Activated CD4-positive, alpha-beta T cell treated with anti-CD3 and anti-CD28 coated beads for 36 hours (primary cell): ENCODE measurements at places on chromosomes 3 and 15. TPM values are rescaled to one million over a fixed set of nuclear protein-coding genes. Genes with fewer than 3 reads are reported as not detected.

PSTPIP1 gene
- 125 TPM for total RNA-seq

KNG1 gene
- not detected for total RNA-seq

EPHB3 gene
- total RNA-seq = not detected

CPB1 gene
- not detected for total RNA-seq

ACKR4 gene
- 0.09 TPM for total RNA-seq

C3orf20 gene
- total RNA-seq = not detected

MST1 gene
- total RNA-seq = 8.7 TPM

CCR5 gene
- 0.14 TPM for total RNA-seq

CCK gene
- total RNA-seq = not detected

LIPC gene
- 0.30 TPM for total RNA-seq

- peaks cover 2% of the 10 kb centered on the region for H3K27me3 ChIP-seq
- H3K4me1 ChIP-seq = no peaks in the 10 kb centered on the region
- no peak for DNase-seq
- no peak overlapping the region for H3K27ac ChIP-seq
- no peak overlapping the region for H3K4me3 ChIP-seq
Observed at GRCh38 chr3:186653080-186653707, 12.6 kb upstream of the HRG start.

- no peaks in the 10 kb centered on the region for H3K36me3 ChIP-seq
- H3K4me1 ChIP-seq = peaks cover 18% of the 10 kb centered on the region
- no peak overlapping the region for H3K27ac ChIP-seq
- H3K27me3 ChIP-seq = no peaks in the 10 kb centered on the region
- H3K4me3 ChIP-seq = no peak overlapping the region
- DNase-seq = no peak
Observed at GRCh38 chr3:177928172-177928873, 607.9 kb upstream of the KCNMB2 start.

- no peak overlapping the region for H3K27ac ChIP-seq
- H3K27me3 ChIP-seq = no peaks in the 10 kb centered on the region
Observed at GRCh38 chr3:123553536-123553935, 31.3 kb downstream of the HACD2 start.

DNA sequence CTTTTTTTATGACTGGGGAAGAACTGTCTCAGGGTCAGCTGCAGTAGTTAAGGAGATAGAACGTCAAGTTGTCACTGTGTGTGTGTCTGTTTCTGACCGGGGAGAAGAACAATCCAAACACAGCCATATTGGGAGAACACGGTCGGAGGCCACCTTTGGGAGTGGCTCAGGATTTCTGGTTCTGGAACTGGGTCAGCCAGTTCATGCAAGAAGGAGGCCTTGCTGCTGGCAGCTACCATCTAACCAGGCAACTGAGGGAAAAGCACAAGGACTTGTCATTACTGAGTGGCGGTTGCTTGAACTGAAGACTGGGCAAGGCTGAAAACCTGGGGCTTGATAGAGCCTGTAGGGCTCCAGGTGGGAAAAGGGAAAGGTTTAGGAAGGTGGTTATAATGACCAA lies 24.6 kb downstream of the GLDN start:
- no peaks in the 10 kb centered on the region for H3K36me3 ChIP-seq
- no peak for DNase-seq
- no peak overlapping the region for H3K4me3 ChIP-seq

DNA sequence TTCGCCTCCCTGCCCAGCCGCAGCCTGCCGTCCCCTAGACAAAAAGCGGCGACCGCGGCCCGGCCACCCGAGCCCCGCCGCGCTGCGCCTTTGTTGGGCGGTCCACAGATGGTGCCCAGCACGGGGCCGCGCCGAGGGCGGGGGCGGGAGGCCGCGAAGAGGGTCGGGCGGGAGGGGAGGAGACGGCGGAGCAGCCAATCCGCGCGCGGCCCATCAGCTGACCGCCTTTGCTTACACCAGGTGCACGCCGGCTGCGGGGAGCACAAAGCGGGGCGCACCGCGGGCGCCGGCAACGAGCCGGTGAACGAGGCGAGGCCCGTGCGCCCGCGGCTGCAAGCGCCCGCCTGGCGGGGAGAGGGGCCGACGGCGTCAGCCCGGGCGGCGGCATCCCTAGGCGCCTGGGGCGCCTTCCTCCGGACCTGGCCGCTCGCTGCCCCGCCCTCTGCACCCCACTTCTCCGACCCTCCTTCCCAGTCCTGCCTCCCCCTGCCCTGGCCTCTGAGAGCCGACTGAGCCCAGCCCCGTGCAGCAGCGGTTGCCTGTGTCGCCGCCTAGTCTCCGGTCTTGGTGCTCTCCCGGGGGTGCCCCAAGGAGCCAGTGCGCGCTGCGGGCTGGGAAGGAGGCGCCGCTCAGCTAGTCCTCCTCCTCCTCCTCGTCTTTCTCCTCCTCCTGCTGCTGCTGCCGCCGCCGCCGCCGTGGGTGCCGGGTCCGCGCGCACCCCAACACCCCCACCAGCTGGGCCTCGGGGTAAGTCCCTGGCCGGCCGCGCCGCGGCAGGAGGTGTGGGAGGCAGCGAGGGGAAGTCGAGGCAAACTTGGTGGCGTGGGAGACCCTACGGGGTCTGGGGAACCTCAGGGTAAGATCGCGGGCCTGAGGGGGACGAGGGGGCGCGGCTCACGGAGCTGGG lies at the start of gene LRRN1:
TSS of gene LRRN1 (plus strand) at position 259 of the 907 bp plus-strand sequence. CDS start 45,211 bp downstream, outside the sequence.
- peaks cover 9% of the 10 kb centered on the region for H3K4me1 ChIP-seq
- peaks cover 45% of the 10 kb centered on the region for H3K27me3 ChIP-seq
- DNase-seq = peak; percentile 70

- DNase-seq = peak; percentile 67
- H3K4me1 ChIP-seq = no peaks in the 10 kb centered on the region
- no peaks in the 10 kb centered on the region for H3K36me3 ChIP-seq
- H3K27ac ChIP-seq = no peak overlapping the region
- no peak overlapping the region for H3K4me3 ChIP-seq
Observed at GRCh38 chr3:52385157-52385556, 59.7 kb downstream of the SEMA3G start.

DNA sequence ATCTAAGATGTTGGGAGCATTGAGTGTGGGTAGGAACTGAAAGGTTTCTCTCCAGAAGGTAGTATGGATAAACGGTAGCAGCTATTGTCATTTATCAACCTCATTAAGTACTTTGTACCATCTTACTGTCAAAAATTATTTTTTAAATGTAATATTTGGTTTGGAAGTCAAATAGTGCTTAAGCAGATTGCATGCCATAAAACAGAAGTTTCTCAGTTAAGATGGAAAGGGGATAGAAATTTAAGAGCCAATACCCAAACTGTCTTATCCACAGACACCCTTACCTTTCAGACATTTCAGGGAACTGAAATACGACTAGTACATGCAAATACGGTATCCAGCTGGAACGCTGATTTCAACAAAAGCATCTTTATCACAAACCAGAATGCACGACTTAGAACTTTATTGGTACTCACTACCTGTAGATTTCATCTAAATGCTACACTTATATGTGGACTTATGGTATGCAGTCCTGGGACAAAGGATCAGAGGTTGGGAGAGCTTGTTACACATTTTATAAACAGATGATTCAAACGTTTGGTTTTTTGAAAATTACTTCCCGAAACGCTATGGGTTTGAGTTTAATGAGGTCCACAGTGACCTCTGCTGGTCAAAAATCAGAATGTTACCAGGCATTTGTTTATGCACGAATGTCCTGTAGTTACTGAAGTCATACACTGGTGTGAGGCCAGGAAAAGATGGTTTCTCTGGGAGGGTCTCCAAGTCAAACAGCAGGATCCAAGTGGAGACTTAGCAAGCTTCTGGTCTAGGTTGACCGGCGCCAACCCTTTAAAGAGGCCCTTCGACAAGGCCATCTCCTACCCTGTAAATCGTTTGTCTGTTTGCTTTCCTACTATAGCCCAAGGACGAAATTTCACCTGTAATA lies 45.7 kb upstream of the DUT start:
- DNase-seq = peak; percentile 49
- H3K27ac ChIP-seq = no peak overlapping the region
- no peak overlapping the region for H3K4me3 ChIP-seq
- peaks cover 4% of the 10 kb centered on the region for H3K27me3 ChIP-seq
- H3K4me1 ChIP-seq = peaks cover 4% of the 10 kb centered on the region
- no peaks in the 10 kb centered on the region for H3K36me3 ChIP-seq

DNA sequence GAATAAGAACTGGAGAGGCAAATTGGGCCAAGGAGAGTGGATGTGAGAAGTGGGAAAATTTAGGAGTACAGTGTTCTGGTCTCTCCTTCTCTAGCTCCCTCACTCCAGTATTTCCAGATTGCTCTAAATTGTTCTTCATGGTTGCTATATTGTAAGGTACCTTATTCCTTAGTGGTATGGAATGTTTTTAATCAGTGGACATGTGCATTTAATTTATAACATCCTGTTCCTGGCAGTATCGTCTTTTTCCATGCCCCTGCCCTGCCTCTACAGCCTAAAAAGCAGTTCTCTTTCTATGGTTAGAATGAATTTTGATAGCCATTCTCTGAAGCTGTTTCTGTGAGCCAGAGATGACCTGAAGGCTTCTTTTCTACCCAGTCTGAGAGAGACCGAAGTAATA lies 180.5 kb downstream of the TCF12 start:
- H3K36me3 ChIP-seq = peaks cover 14% of the 10 kb centered on the region
- no peak overlapping the region for H3K27ac ChIP-seq
- no peak for DNase-seq
- no peaks in the 10 kb centered on the region for H3K27me3 ChIP-seq

- H3K4me1 ChIP-seq = no peaks in the 10 kb centered on the region
- H3K27ac ChIP-seq = no peak overlapping the region
- no peaks in the 10 kb centered on the region for H3K36me3 ChIP-seq
Observed at GRCh38 chr15:47806008-47806407, 88.7 kb downstream of the SEMA6D start.

- H3K27me3 ChIP-seq = no peaks in the 10 kb centered on the region
- no peak overlapping the region for H3K27ac ChIP-seq
- peaks cover 34% of the 10 kb centered on the region for H3K4me1 ChIP-seq
- H3K4me3 ChIP-seq = no peak overlapping the region
- DNase-seq = peak; percentile 20
- H3K36me3 ChIP-seq = peaks cover 41% of the 10 kb centered on the region
Observed at GRCh38 chr3:111548092-111548491, 6.1 kb downstream of the CD96 start.

GRCh38 chr3:191366675-191367074 lies 36.3 kb upstream of the UTS2B start:
- H3K4me1 ChIP-seq = peaks cover 2% of the 10 kb centered on the region
- peaks cover 8% of the 10 kb centered on the region for H3K36me3 ChIP-seq
- no peak for DNase-seq
- no peaks in the 10 kb centered on the region for H3K27me3 ChIP-seq
- H3K4me3 ChIP-seq = no peak overlapping the region

DNA sequence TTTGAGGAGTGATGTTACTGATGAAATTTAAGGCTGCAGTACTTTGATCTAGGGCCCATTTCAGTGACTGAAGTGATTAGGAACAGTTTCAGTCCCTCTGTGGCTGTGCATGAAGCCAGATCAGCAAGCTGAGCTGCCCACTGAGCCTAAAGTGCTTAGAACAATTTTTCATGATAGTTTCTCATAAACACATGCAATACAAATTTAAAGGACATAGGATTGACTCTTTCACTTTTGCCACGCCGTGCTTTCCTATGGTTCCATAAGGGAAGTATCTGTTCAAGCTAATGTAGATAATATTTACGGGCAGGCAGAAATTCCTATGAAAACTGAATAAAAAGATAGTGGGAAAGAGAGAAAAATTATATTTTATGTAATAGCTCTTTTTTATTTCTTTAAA lies 10.6 kb downstream of the ANKUB1 start:
- H3K4me3 ChIP-seq = no peak overlapping the region
- H3K36me3 ChIP-seq = no peaks in the 10 kb centered on the region
- peaks cover 9% of the 10 kb centered on the region for H3K27me3 ChIP-seq
- DNase-seq = no peak

- H3K27me3 ChIP-seq = no peaks in the 10 kb centered on the region
- DNase-seq = no peak
- no peak overlapping the region for H3K4me3 ChIP-seq
- no peaks in the 10 kb centered on the region for H3K36me3 ChIP-seq
Observed at GRCh38 chr3:97102641-97103040, 288.2 kb downstream of the EPHA6 start.

DNA sequence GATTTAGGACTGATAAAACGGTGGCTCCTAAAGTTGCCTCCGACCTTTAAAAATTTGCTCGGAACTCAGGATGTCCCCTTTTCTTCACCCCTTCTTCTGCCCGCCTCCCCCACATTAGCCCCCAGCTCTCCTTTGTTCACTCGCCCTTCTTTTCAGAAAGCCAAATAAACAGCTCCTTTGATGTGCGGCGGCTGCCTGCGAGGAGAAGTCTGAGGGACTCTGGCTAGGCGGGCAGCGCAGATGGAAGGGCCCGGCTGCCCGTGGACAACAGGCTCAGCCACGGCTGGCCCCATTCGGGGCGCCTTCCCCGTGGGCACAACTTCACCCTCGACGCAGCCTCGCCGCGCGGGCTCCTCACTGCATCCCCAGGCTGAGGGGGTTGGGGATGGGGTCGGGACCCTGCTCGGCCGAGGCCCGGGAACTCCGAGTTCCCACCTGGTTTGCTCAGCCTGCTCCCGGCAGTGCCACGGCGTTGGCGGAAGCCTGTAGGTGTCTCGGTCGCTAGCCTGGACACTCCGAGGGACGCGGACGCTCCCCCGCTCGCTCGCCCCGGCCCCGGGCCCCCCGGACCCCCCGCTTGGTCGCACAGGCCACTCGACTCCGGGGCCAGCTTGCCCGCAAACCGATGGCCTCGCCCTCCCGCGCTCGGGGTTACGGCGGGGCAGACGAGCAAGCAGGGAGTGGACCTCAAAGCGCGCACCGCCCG lies 897 bp upstream of the TLE3 start:
- peak; percentile 54 for DNase-seq
- peaks cover 19% of the 10 kb centered on the region for H3K36me3 ChIP-seq
- H3K27me3 ChIP-seq = peaks cover 10% of the 10 kb centered on the region
- peak overlapping the region; percentile 83 for H3K27ac ChIP-seq
- peaks cover 30% of the 10 kb centered on the region for H3K4me1 ChIP-seq

- no peak overlapping the region for H3K27ac ChIP-seq
- peaks cover 11% of the 10 kb centered on the region for H3K4me1 ChIP-seq
- H3K27me3 ChIP-seq = no peaks in the 10 kb centered on the region
- peaks cover 3% of the 10 kb centered on the region for H3K36me3 ChIP-seq
Observed at GRCh38 chr3:31959951-31960792, 20.9 kb downstream of the OSBPL10 start.

GRCh38 chr3:10366651-10367101 lies 45.8 kb upstream of the SEC13 start:
- peak overlapping the region; percentile 1 for H3K4me3 ChIP-seq
- peak overlapping the region; percentile 29 for H3K27ac ChIP-seq
- peaks cover 20% of the 10 kb centered on the region for H3K27me3 ChIP-seq

- no peaks in the 10 kb centered on the region for H3K4me1 ChIP-seq
- peaks cover 40% of the 10 kb centered on the region for H3K36me3 ChIP-seq
- DNase-seq = no peak
- no peaks in the 10 kb centered on the region for H3K27me3 ChIP-seq
- H3K4me3 ChIP-seq = no peak overlapping the region
Observed at GRCh38 chr15:64396789-64397188, 9.2 kb downstream of the TRIP4 start.

GRCh38 chr15:81284256-81285031 lies 39.5 kb downstream of the STARD5 start:
- peak overlapping the region; percentile 71 for H3K4me3 ChIP-seq
- H3K4me1 ChIP-seq = peaks cover 78% of the 10 kb centered on the region
- peak overlapping the region; percentile 61 for H3K27ac ChIP-seq
- peaks cover 40% of the 10 kb centered on the region for H3K36me3 ChIP-seq
